ENCODE measurements at places on chromosomes 6 and 20.
A peak's percentile ranks its signal among the peaks of the same experiment; 100 is the strongest.

- DNase-seq: no peak
Measured at GRCh38 chr6:25973923-25974555, 11.4 kb downstream of the TRIM38 start.

DNA sequence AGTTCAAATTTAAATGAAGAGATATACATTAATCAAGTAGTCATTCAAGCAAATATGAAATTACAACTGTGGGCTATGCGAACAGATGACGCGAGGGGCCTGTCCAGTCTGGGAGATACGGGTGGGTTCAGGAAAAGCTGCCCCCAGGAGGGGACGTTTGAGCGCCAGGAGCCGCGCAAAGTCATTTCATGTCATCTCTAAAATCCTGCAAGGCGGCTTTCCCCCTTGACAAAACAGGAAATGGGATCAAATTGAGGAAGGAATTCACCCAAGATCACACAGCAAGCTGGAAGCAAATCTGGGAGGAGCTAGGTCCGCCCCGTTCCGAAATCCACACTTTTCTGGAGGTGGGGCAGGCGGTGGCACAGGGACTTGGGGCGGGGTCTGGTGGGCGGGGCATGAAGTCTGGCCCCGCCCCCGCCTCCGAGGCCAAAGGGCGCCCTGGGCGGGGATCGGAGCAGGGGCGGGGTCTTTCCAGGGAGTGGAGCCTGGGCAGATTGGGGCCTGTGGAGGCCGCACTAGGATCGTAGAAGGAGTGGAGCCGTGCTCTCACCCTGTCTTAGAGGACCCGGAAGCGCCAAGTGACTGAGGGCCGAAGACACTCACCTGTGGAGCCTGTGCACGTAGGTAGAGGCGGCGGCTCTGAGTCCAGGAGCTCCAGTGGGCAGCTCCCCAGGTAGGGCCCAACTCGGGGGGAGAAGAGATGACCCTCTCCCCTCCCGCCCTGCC is at the start of gene LPIN3:
LPIN3 (plus strand) TSS at position 495 of the 729 bp plus-strand sequence. CDS start 4,983 bp downstream, outside the sequence.
- peak; percentile 48 for DNase-seq

DNA sequence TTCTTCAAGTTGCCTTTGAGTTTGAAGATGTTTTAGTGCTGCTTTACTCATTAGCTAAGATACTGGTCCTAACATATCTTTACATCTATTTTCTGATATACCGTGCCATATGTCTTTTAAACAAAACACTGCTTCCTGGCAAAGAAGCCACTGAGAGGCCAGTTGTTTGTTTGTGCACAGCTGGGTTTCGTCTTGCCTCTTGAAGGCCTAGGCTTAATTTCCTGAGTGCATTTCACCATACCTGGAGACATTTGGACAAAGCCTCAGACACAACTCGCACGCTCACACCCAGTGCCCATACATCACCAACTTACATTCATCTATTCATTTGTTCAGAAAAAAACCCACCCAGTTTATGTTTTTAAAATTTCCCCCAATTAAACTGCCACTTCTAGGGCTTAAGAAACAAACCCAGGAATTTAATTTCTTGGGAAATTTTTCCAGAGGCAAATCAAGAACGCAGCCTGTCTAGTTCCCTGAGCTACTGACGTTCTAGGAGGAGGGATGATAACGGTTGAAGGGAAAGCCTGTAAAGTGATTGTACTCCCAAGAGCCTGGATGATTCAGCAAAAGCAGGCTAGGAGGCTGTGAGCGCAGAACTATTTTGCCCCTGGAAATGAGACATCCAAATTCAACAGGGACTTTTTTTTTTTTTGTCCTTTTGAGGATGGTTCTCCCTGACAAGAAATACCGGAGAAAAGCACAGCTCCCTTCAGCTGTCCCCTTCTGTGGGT is 77.7 kb downstream of the OLIG3 start:
- no peak for DNase-seq

- no peak for DNase-seq
Measured at GRCh38 chr20:36728986-36729385, 16.9 kb downstream of the NDRG3 start.

DNA sequence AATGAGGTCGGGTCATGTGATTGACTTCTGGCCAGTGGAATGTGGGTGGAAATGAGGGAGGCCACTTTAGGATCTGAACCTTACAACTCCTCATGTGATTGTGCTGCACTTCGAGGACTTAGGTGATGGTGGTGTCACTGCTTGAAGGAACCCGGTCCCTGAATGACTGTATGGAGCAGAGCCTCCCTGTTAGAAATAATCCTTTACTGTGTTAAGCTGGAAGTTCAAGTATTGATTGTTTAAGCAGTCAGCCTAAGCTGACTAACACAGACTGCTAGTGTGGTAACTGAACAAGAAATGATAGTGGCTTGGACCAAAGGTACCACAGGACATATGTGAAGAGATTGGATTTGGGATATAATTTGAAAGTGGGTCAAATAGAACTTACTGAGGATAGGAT is 138.0 kb downstream of the OPN5 start:
- no peak for DNase-seq
